HFFc6 (cell line): ENCODE measurements at places on chromosomes 2 and 18. TPM values are rescaled to one million over a fixed set of nuclear protein-coding genes. Genes with fewer than 3 reads are reported as not detected.
A peak's percentile ranks its signal among the peaks of the same experiment; 100 is the strongest.

GRCh38 chr2:101625387-101625786 lies 72.1 kb upstream of the MAP4K4 start:
- DNase-seq = no peak

DNA sequence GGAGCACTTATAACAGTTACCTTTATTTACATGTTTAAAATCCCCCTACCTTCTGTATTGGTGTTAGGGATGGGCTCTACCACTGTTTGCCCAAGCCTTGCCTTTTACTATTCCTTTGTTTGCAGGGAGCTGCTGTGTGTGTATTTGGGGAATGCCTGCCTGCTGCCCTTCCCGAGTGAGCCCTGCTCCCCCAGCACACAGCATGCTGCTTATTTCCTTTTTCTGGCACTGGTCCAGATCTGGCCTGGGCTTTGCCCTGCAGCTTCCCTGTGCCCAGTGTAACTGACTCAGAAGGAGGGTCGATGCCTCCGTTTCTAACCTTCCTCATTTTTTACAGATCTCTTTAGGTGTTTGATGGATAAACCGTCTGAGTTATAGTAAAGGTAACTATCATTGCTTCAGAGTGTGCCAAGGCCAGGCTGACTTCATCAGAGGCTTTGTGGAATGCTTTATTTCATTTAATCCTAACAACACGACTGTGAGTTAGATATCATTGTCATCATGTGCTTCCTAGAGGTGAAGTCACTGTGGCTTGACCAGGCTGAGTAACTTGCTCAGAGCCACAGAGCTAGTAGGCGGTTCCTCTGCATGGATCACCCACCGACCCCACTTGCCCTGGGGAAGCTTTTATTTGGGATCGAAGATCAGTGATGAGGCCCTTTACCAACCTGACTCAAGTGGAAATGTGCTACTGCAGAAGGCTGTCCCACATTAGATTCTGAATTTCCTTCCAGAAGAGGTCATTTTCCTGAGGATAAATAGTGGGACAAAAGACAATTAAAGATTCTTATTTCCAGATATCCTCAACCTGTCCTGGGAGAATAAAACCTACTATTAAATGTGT lies 238.8 kb downstream of the ZNF407 start:
- peak; percentile 34 for DNase-seq

DNA sequence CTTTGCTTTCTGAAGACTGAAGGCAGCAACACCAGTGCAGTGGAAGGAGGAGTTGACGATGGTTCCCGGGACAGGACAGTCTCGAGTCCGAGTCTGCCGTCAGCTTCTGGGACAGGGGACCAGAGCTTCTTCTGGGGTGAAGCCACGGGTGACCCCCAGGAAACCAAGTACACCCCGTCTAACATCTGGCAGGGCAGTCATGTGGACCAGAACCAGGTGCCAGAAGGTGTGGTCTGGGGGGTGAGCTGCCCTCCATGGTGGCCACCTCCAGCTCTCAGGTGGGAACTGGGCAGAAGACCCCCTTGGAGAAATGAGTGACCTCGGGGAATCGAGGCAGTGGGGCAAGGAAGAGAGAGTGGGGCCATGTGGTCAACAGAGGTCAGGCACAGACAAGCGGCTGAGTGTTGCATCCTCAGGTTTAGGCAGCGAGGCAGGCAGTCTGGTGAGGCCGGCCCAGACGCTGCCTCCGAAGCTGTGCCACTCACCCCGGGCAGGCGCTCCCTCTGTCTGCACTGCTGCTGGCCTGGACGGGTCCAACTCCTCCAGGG lies 204.3 kb downstream of the HDAC4 start:
- DNase-seq = no peak

GRCh38 chr2:103213028-103213542 lies 451.3 kb downstream of the TMEM182 start:
- no peak for DNase-seq

- no peak for DNase-seq
Measured at GRCh38 chr18:34695310-34695709, 14.8 kb upstream of the DTNA start.

DNA sequence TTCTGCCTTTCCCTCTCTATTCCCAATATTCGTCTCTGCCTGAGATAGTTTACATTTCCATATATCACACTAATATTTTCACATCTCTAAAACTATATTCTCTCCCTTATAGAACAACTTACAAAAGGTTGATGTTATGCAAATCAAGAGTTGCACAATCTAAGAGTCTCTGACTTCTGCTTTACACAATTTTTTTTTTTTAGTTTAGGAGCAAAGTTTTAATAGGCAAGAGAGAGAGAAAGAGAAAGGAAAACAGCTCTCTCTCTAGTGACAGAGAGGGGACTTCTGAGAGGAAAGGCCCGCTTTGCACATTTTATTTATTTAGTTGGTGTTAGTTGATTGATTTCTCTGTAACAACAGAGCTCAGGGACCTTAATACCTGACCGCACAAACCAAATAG lies 380.2 kb downstream of the TXNL1 start:
- DNase-seq = no peak

DNA sequence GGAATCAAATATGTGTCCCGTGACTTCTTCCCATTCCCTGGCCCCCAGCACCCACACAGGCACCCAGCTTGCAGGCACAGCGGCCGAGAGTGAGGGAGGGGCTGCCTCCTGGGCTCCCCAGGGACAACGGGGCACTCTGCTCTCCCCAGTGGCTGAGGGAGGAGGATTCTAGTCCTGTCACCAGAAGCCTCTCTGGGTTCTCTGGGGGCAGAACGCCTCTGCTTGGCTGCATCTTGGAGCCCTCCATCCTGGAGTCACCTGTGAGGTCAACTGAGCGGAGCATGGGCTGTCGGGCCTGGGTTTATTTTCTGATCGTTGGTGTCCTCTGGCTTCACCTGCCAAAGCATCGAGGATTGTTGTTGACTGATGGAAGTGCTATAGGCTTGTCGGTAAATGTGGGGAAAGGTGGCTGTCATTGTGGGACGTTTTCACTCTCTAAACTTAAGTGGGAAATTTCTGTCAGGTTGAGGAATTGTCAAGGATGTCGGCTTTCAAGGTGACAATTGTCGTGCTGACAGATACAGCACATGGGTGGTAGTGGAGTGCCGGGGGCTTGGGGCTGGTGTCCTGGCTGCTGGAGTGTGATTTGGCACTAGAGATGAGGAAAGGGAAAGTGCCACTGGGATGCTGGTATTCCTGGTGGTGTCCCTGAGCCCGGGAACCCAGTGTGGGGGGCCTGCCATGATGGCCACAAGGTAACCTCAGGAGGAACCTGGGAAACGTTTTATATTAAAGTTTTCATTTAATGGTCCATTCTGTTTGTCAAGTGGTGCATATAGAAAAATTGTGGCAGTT lies 13.6 kb downstream of the SH3RF3 start:
- DNase-seq = no peak

- DNase-seq = no peak
Measured at GRCh38 chr18:2083691-2084090, 487.6 kb downstream of the METTL4 start.

GRCh38 chr2:64646007-64646880 lies 7.5 kb downstream of the SERTAD2 start:
- DNase-seq = peak; percentile 47

GRCh38 chr2:12126318-12126717 lies 379.9 kb downstream of the LPIN1 start:
- no peak for DNase-seq

DNA sequence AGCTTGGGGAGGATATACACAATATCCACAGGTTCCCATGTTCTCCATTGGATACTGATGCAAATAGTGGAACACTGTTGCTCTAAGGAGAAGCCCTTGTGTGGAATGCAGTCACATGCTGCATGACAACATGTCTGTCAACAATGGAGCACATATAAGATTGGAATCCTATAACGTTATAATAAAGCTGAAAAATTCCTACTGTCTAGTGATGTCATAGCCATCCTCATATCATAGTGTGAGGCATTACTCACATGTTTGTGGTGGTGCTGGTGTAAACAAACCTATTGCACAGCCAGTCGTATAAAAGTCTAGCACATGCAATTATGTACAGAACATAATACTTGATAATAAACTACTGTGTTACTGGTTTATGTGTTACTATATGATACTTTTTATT lies 394.7 kb downstream of the FBXO15 start:
- DNase-seq = no peak

GRCh38 chr18:35969676-35970075 lies 2.8 kb upstream of the RMP24 start:
- DNase-seq = no peak

DNA sequence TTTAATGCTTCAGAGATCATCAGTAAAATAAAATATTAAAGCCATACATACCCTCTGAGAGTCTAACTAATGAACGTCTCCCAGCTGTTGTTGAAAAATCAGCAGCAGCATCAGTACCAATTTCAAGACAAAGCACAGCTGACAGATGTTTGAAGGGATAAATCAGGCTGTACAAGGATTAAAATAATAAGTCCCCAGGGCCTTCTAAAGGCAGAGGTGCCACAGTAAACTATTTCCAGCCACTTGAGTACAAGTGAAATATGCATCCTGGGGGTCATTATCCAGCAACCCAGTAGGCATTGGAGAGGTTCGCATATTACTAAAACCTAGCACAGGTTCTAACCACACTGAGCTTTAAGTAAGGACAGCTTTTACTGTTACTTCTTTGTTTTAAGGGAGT lies 76.9 kb downstream of the NXPH2 start:
- no peak for DNase-seq

GRCh38 chr18:51397347-51397962 lies 200.0 kb upstream of the MEX3C start:
- no peak for DNase-seq

- DNase-seq = no peak
Measured at GRCh38 chr18:62449490-62450104, 73.2 kb upstream of the ZCCHC2 start.

Gene PLCD4
- 0.61 to 0.90 TPM (median 0.81 TPM) in 3 replicates for total RNA-seq

Gene GREB1L
- total RNA-seq = 1.9 and 8.3 TPM in 2 replicates

Gene LINC00305
- not detected in 3 replicates for total RNA-seq

Gene C2orf74
- total RNA-seq = 19.8 and 21.4 TPM in 2 replicates

Gene CFC1
- not detected in 3 replicates for total RNA-seq

Gene RAX
- not detected in 2 replicates for total RNA-seq

Gene CUL3
- total RNA-seq = 76.6 and 76.9 TPM in 2 replicates

Gene HNMT
- 0.36 to 1.9 TPM (median 1.5 TPM) in 3 replicates for total RNA-seq

Gene MPP4
- 2.9 and 3.6 TPM in 2 replicates for total RNA-seq

Gene C2orf66
- 0.09 TPM in 1 of 3 replicates, not detected in the others for total RNA-seq

Gene DNAJC10
- 117 and 128 TPM in 2 replicates for total RNA-seq

Gene AQP12B
- not detected in 3 replicates for total RNA-seq
